ENCODE measurements at places on chromosomes 12 and 14.

DNA sequence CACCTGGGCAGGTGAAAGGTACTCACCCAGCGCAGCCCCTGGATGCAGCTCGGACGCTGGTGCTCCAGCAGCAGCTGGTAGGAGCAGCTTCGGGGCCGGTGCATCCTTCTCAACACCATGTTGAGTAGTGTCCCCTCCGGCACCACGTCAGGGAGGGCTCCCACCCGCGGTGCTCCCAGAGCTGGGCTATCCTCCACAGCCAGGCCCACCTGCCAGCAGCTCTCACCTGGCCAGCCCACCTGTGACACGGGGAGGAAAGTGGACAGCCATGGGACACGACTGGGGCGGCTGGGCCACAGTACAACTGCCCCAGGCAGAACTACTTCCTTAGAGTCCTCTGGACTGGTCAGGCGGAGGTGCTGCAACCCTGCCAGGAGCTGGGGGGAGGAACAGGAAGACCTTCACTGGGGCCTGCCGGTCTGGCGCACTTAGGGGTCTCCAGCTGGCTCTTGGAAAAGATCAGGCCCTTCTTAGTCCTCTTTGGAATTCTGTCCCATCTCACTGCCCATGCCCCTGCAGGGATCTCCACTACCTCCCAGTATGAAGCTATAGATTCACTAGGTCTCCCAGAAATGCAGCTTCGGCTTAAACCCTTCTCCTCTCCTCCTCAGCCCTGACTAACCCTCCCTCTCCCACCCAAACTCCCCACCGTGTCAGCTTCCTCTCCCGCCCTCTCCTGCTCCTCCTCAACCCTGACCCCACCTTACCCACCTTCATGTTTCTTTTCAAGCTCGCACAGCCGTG is 668 bp downstream of the RAPGEF3 start:
- no peak for DNase-seq

GRCh38 chr14:72618424-72618823 is 275.5 kb downstream of the DPF3 start:
- no peak for DNase-seq

DNA sequence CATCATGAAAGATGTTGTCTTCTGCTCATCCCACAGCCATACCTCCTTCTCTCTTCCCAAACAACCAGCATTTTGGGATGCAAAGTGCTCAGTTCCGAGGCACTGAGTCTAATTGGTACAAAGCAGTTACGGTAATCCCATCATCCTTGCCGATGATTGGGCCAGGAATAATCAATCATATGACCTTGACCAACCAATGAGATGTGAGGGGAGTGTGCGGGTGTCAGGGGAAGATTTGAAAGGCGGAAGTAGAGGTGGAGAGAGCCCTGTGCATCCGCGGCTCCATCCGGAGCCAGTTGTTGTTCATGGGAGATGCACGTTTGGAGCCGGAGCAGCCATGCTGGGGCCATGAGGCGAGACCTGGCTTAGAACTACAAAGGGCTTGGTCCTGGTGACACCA is 67.3 kb downstream of the SYNE3 start:
- DNase-seq: no peak

- DNase-seq: no peak
Measured at GRCh38 chr12:574475-575128, 88.6 kb downstream of the NINJ2 start.

- DNase-seq: no peak
Measured at GRCh38 chr12:113427882-113428281, 5.7 kb downstream of the SDSL start.

DNA sequence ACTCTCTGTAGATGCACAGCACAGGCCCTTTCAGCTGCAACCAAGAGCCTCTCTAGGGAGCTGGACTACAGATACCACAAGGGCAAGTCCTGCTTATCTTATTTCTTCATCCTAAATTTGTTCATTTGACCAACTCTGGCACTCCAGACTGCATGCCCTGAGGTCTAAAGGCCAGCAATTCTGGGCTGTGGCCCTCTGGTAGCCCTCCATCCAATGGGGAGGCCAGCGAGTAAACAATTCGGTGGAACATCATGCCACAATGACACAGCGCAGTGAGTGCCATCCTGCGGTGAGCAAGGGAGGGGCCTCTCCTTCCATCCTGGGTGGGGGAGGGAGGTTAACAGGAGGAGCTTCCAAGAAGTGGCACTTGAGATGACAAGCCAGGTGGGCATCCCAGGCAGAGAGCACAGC is 652 bp upstream of the SELPLG start:
- DNase-seq: no peak

DNA sequence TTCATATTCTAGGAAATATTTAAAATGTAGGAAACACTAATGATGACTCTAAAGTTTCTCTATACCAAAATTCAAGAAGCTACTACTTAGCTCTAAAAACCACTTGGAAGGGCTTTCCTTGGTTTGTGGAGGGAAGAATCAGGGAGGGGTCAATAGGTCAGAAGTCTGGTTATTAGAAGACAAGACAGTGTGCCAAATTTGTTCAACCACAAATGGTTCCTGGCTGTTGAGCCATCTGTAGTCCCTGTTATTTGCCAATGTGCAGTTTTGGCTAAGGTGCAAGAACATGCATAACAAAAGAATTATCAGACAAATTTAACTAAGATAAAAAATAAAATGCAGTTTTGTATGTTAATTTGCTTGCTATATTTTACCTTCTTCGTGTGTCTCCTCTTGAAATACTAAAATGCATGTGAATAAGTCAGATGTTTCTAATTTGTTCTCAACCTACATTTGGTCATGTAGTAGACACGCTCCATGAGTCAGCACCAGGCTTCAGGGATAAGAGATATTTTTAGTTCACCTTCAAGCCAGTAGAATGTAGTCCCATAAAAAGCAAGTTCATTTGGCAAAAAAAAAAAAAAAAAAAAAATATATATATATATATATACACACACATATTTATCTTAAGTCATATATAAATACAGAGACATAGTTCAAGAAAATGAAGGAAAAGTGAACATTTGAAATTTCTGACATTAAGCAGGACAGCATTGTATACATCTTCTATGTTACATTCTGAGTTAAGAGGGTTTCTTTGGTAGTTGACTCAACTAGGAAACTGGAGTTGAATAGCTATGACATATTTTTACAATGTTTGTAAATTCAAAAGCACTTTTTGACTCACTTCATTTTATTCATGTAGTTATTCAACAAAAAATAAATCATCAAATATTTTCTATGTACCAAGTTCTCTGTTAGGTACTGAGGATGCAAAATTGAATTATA is 123.3 kb downstream of the KCNC2 start:
- DNase-seq: no peak

DNA sequence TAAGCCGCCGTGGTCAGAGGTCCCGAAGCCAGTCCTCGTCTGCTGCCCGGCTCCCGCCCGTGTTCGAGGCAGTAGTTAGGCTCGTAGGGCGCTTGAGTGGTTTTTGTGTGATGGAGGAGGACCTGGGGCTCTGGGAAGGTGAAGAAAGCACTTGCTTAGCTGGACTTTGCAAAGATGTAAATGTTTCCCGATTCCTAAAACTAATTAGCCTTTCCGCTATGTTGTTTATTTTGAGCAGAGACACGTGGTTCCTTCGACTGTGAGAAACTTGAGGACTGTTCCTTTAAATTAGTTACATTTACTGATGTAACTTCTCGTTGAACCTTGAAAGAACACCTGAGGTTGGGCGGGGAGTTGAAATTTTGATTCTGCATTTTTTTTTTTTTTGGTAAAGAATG is 33.9 kb downstream of the MIA2 start:
- no peak for DNase-seq

- no peak for DNase-seq
Measured at GRCh38 chr12:90239732-90240260, 531.2 kb upstream of the ATP2B1 start.

DNA sequence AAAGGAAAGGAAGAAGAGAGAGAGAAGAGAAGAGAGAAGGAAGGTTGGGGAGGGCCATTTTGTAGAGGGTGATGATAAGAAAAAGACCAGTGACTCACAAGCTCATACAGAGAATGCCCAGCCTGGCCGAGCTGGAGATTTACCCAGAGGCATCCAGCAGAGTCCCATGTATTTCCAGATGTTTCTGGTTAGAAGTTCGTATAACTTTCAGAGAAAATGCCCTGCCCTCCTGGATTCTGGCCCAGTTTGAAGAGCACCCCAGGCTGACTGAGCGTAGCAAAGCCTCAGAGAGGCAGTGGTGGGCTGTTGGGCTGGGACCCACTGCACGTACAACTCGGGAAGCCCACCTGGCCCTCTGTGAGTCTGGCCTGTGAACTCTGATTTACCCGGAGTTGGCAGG is 221.8 kb downstream of the SLC41A2 start:
- DNase-seq: no peak

- no peak for DNase-seq
Measured at GRCh38 chr12:96108321-96108720, 72.9 kb upstream of the LTA4H start.

GRCh38 chr14:105880616-105881015 is 354.2 kb downstream of the TMEM121 start:
- no peak for DNase-seq

GRCh38 chr12:75479963-75480461 is 543 bp upstream of the GLIPR1 start:
- no peak for DNase-seq

- DNase-seq: no peak
Measured at GRCh38 chr12:50518090-50518489, 13.3 kb downstream of the DIP2B start.

DNA sequence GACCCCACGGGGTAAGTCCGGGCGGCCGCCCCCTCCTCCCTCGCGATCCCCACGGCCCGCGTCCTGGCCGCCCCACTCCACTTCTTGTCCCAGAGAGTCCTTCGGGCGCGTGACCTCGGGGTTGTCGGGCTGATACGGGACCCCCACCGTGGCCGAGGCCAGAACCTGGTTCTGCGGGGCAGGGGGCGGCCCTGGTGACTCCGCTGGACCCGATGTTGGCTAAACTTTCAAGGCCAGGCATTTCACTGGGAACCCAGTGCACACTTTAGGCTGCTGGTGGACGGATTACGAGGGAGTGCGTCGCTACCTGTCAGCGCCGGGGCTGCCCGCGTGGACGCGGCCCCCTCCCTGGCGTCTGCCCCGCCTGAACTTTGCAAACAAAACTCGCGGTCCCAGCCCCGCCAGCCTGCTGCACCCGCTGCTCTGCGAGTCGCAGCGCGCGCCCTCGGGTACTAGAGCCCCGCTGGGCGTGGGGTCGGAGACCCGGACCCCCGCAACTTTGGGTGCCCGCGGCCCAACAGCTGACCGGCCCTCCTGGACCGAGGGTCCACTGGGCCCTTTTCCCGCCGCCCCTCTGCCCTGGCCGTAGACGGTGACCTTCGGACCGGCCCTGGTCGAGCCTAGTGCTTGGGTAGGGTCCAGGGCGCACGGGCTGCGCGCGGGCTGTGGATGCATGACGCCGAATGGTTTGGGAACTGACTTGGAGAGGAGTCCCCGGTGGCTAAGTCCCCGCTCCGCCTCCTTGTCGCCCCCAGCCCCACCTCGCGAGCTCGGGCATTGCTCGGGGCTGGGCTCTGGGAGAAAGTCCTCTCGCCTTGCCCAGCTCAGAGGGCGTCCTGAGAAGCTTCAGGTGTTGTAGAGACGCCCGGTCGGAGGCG is 624 bp downstream of the RIN3 start:
- DNase-seq: no peak

- DNase-seq: no peak
Measured at GRCh38 chr14:89324501-89325298, 92.3 kb downstream of the FOXN3 start.

- no peak for DNase-seq
Measured at GRCh38 chr12:117530796-117531195, 169.4 kb upstream of the NOS1 start.

- no peak for DNase-seq
Measured at GRCh38 chr12:1418144-1418543, 176.2 kb downstream of the FBXL14 start.

DNA sequence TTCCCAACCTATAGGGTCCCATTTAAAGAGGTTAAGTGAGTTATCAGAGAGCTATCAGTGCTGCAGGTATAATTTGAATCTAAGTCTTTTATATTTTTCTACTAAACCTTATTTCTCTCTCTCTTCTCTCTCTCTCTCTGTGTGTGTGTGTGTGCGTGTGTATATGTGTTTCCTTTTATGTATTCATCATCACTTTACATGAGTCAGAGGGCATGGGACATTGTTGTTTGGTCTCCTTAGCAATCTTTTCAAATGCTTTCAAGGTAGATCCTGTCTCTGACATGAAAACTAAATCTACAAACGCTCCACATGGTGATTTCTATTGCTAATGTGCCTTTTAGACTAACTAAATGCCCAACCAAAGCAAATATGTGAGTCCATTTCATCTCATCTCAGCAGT is 459.7 kb downstream of the BTG1 start:
- DNase-seq: no peak

GRCh38 chr12:58306266-58307000 is 365.1 kb downstream of the ATP23 start:
- DNase-seq: no peak

DNA sequence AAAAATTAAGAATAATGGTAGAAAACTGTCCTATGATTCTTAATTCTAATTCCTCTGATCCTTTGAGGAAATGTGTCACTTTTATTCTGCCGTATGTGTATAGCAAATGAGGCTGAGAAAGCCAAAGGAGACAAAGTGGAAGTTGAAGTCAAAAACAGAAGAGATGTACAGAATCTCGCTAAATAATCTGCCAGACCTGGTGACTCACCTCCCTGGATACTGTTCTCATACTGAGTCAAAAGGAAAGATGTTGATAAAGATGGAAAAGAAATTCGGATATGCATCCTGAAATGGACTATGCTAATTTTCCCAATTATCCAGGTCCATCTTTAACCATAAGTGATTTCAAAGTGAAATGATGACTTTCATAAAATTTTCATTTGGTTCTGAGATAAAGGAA is 92.5 kb downstream of the DUSP6 start:
- DNase-seq: no peak

DNA sequence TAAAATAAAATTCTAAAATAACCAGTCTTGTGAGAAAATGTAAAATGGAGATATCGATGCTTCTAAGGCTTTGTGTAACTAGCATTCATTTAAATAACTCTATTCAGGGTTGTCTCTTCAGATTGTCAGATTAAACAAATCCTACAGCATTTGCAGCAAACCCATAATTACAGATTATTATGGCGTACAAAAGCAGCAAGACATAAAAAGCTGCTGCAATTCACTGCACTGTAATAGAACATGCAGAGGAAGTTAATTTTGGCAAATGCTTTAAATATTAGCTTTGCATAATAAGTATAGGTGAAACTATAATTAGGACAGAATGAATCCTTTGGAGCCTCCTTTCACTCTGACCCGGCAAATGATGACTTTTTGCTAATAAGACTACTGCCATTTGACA is 98.3 kb downstream of the INSM2 start:
- DNase-seq: no peak

DNA sequence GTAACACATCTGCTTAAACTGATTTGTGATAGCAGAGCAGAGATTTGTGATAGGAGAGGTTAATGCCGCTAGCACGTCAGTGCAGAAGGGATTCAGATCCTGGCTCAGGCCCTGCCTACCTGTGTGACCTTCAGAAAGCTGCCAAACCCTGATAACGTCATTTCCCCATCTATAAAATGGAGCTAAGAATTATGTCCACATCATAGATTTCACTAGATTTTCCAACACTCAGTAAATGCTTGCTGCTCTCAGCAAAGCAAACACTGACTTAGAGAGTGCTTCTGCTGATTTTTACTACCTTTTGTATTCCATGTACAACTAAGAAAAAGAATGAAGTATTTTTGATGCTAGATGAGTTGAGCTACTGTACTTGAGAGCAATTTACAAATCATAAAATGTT is 261.4 kb downstream of the ITPR2 start:
- no peak for DNase-seq
